ENCODE measurements at places on chromosomes 16 and 17. TPM values are rescaled to one million over a fixed set of nuclear protein-coding genes. Genes with fewer than 3 reads are reported as not detected.

DNA sequence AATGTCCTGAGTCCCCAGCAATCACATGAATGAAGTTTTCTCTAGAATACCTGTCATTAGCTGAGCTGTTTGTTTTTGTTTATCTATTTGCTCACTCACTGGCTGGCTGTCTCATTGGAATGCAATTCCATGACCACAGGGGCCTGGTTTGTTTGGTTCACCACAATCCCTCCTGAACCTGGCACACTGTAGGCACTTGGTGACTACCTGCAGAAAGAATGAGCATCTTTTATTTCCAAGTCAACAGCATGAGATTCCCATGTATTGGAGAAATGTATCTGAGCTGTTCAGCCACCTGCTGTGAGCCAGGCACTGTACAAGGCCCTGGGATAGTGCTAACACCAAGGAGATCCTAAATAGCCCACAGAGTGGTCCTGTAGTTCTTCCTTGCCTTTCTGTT, 345.1 kb downstream of the XYLT1 start:
- H3K4me1 ChIP-seq, result no peaks in the 10 kb centered on the region
- peaks cover 21% of the 10 kb centered on the region for H3K27me3 ChIP-seq
- no peak for DNase-seq
- H3K27ac ChIP-seq, result no peak overlapping the region
- H3K36me3 ChIP-seq, result no peaks in the 10 kb centered on the region

- H3K4me3 ChIP-seq, result no peak overlapping the region
- H3K4me1 ChIP-seq, result 0 out of 2 replicates have a peak, but pooled peaks cover 5% of the 10 kb centered on the region
- no peak overlapping the region for H3K27ac ChIP-seq
- no peaks in the 10 kb centered on the region for H3K27me3 ChIP-seq
These were observed 26.1 kb downstream of the TEX2 start for GRCh38 chr17:64236827-64237403.

GRCh38 chr17:1908699-1909309, 79.0 kb downstream of the RPA1 start:
- H3K27me3 ChIP-seq, result no peaks in the 10 kb centered on the region
- no peak overlapping the region for H3K27ac ChIP-seq
- H3K4me1 ChIP-seq, result peaks cover 12% of the 10 kb centered on the region
- DNase-seq, result peak; percentile 50
- no peak overlapping the region for H3K4me3 ChIP-seq
- H3K36me3 ChIP-seq, result no peaks in the 10 kb centered on the region

DNA sequence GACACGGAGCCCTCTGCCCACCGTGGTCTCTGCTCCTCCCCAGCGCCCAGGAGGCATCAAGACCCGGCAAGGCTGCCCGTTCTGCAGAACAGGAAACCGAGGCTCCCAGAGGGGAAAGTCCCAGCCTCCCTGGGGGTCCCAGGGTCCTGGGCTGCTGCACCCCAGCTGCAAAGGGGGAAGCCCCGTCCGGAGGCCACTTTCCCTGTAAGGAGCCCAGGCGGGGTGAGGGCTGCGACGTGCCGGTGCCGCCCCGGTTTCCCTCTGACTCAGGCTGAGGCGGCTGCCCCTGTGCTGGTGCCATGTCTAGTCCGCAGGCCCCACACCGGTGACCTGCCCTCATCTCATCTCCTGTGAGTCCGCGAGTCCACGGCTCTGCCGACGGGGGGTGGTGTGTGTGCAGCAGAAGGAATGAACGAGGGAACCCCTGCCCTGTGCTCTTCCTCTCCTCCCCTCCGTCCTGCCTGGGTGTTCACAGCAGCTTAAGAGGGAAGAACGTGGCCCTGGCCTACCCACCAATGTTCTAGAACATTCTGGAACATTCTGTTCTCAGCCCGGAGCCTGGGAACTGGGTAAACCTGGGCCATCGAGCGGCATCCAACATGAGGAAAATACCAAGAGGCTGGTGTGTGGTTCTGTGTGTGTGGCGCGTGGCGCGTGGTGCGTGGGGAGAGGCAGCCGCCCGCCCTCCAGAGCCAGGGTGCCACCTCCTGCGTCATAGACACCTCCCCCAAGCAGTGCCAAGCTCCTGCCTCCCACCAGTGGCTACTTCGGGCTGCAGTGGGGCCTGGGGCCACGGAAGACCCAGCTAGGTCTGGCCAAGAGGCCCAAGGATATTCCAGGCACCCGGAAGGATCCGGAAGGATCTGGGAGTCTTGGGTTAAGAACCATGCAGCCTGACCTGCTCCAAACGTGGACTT, 7.0 kb upstream of the CBFA2T3 start:
- H3K36me3 ChIP-seq, result no peaks in the 10 kb centered on the region
- DNase-seq, result no peak
- no peak overlapping the region for H3K27ac ChIP-seq
- no peak overlapping the region for H3K4me3 ChIP-seq
- H3K4me1 ChIP-seq, result no peaks in the 10 kb centered on the region

DNA sequence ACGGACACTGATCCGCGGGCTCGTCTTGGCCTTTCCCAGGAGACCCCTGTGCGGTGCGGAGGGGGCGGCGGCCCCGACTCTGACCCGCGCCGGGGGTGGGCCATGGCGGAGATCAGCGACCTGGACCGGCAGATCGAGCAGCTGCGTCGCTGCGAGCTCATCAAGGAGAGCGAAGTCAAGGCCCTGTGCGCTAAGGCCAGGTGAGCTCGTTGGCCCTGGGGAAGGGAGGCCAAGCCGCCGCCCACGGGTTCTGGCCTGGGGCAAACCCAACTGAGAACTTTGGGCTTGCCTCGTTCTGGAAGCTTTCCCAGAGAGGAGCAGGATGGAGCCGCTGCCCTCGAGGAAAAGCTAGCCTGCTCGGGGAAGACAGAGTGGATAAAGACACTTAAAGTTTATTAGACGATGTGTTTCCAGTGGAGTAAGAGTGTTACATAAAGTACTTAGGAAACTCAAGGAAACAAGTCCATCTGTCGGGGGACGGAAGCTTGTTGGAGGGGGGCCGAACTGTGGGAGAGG, 540 bp downstream of the PPP4C start:
- no peaks in the 10 kb centered on the region for H3K27me3 ChIP-seq
- H3K36me3 ChIP-seq, result peaks cover 43% of the 10 kb centered on the region
- H3K27ac ChIP-seq, result peak overlapping the region; percentile 79
- peak overlapping the region; percentile 87 for H3K4me3 ChIP-seq
- H3K4me1 ChIP-seq, result peaks cover 23% of the 10 kb centered on the region

DNA sequence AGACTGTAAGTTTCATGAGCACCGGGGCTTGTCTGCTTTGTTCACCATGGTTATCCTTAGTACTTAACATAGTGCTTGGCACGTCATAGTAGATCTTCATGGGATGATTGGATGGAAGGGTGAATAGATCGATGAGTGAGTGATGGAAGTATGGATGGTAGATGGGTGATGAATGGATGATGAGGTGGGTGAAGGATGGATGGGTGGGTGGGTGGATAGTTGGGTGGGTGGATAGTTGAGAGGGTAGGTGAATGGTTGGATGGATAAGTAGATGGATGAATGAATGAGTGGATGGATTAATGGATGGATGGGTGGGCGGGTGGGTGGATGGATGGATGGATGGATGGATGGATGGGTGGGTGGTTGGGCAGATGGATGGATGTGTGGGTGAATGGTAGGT, 133.2 kb upstream of the PLCG2 start:
- 0 out of 2 replicates have a peak, but pooled peaks cover 6% of the 10 kb centered on the region for H3K4me1 ChIP-seq
- no peaks in the 10 kb centered on the region for H3K36me3 ChIP-seq

DNA sequence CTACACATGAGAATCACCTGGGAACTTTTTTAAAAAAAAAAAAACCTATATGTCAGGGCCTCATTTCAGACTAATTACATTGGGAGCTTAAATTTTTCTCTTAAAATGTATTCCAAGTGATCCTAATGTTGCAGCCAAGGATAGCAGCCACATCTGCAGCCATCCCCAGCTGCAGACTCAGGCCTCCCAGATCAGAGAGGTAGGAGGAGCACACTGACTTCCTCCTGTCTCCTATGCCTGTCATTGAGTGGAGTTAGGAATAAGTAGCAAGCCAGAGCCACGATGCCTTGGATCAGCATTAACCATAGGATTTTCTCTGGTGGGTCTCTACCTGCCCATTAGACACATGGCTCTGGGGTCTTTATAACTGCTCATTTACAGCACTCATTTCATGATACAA, 463.5 kb downstream of the HS3ST4 start:
- no peaks in the 10 kb centered on the region for H3K4me1 ChIP-seq
- DNase-seq, result no peak
- H3K27me3 ChIP-seq, result no peaks in the 10 kb centered on the region
- H3K36me3 ChIP-seq, result no peaks in the 10 kb centered on the region
- no peak overlapping the region for H3K4me3 ChIP-seq

ACE gene
- total RNA-seq, result 1.4 TPM

DNA sequence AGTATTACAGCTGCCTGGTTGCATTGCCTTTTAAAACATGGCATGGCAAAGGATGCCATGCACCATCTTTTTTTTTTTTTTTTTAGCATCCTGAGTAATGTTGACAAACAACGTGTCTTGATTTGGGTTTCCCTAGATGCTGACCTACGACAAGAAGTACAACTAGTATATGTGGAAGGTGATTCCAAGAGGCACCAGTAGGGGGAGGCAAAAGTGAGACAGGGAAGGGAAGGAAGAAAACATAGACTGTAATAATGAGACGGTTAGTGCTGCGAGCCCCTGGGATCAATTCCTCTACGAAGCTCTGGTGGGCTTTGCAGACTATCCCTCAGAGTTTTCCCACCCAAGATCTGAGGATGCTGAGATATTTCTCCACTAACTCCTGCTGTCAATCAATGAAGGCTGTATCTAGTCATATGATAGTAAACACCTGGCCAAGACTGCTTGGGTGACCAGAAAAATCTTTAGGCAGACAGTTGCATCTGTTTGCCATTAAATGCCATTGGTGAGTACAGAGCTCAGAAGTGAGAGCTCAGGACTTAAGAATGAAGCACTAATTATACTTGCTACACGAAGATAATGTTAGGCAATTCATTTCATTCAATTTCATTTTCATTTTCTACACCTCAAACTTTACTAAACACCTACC, 458.6 kb upstream of the GOT2 start:
- no peak overlapping the region for H3K27ac ChIP-seq
- no peaks in the 10 kb centered on the region for H3K4me1 ChIP-seq
- DNase-seq, result no peak

GRCh38 chr17:2056206-2057174, 1.6 kb downstream of the HIC1 start:
- H3K36me3 ChIP-seq, result no peaks in the 10 kb centered on the region
- H3K4me3 ChIP-seq, result no peak overlapping the region
- DNase-seq, result no peak
- peaks cover 6% of the 10 kb centered on the region for H3K27me3 ChIP-seq

SENP3 gene
- total RNA-seq, result 68.4 TPM

DNA sequence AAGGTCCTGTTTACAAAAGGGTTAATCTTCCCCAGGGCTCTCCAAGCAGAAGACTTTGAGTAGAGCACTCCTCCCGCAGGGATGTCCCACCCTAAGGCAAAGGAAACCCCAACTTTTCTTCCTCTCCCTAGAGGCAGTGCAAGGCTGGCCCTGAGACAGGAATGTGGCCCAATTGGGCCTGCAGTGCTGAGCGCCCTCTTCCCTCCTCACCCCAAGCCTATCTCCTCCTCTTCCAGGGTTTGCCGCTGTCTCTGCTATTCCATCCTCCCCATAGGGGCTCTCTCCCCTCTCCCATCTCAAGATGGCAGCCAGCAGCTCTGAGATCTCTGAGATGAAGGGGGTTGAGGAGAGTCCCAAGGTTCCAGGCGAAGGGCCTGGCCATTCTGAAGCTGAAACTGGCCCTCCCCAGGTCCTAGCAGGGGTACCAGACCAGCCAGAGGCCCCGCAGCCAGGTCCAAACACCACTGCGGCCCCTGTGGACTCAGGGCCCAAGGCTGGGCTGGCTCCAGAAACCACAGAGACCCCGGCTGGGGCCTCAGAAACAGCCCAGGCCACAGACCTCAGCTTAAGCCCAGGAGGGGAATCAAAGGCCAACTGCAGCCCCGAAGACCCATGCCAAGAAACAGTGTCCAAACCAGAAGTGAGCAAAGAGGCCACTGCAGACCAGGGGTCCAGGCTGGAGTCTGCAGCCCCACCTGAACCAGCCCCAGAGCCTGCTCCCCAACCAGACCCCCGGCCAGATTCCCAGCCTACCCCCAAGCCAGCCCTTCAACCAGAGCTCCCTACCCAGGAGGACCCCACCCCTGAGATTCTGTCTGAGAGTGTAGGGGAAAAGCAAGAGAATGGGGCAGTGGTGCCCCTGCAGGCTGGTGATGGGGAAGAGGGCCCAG, 1.0 kb downstream of the PRRT2 start:
- no peaks in the 10 kb centered on the region for H3K27me3 ChIP-seq
- peaks cover 54% of the 10 kb centered on the region for H3K4me1 ChIP-seq
- no peak for DNase-seq
- H3K4me3 ChIP-seq, result no peak overlapping the region
- 0 out of 2 replicates have a peak, but pooled peaks cover 9% of the 10 kb centered on the region for H3K36me3 ChIP-seq

DNA sequence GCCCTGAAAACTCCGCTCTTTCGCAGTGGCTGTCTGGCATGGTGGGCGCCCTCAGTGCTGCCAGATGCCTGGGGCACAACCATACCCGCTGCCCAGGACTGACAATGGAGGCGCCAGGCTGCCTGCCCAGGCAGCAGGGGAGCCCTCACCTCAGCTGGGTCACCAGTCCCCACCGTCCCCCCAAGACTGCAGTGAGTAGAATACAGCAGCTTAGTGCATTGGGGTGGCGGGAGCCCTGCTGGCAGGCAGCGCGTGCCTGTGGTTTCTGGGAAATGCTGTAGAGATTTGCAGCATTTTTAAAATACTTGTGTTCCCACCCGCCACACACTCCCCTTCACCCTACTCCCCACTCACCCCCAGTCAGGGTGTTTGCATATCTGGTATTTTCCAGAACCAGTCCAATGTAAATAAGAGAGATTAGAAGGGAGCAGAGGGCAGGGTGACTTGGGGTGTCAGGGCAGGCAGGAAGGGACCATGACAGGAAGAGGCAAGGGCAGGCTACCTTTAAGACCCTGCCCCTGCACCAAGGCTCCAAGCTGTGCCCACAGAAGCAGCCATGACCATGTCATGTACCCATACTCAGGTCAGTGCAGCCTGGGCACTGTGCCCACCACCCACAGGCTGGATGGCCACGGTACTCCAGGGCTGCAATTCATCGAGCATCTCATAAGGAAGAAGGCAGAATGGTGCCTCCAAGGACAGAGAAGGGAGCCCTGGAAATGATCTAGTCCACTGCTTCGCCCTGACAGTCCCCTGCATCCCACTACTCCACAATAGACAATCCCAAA, 21.5 kb downstream of the MYO18A start:
- peak; percentile 84 for DNase-seq
- H3K27ac ChIP-seq, result peak overlapping the region; percentile 91
- peaks cover 75% of the 10 kb centered on the region for H3K4me1 ChIP-seq
- H3K27me3 ChIP-seq, result no peaks in the 10 kb centered on the region
- H3K36me3 ChIP-seq, result 0 out of 2 replicates have a peak, but pooled peaks cover 4% of the 10 kb centered on the region
- H3K4me3 ChIP-seq, result no peak overlapping the region

- H3K4me3 ChIP-seq, result peak overlapping the region; percentile 89
- H3K27me3 ChIP-seq, result no peaks in the 10 kb centered on the region
- H3K27ac ChIP-seq, result peak overlapping the region; percentile 89
These were observed 611 bp downstream of the SMARCE1 start for GRCh38 chr17:40646791-40647623.

DNA sequence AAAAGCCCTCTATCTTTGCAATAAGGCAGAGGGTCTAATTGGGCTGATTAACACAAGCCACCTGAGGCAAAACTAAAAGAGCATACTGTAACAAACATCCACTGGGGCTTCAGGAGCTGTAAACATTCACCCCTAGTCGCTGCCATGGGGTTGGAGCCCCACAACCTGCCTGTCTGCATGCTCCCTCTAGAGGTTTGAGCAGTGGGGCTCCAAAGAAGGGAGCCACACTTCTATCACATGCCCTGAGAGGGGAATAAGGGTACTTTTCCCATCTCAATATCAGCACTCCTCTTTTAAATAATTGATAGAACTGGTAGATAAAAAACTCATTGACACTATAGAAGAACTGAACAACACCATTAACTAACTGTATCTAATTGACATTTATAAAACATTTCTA, 130.1 kb upstream of the COX10 start:
- no peaks in the 10 kb centered on the region for H3K36me3 ChIP-seq
- no peak overlapping the region for H3K27ac ChIP-seq
- no peak overlapping the region for H3K4me3 ChIP-seq
- no peaks in the 10 kb centered on the region for H3K4me1 ChIP-seq
- no peaks in the 10 kb centered on the region for H3K27me3 ChIP-seq
- no peak for DNase-seq
